ENCODE measurements at places on chromosomes 5 and 9.
A peak's percentile ranks its signal among the peaks of the same experiment; 100 is the strongest.

DNA sequence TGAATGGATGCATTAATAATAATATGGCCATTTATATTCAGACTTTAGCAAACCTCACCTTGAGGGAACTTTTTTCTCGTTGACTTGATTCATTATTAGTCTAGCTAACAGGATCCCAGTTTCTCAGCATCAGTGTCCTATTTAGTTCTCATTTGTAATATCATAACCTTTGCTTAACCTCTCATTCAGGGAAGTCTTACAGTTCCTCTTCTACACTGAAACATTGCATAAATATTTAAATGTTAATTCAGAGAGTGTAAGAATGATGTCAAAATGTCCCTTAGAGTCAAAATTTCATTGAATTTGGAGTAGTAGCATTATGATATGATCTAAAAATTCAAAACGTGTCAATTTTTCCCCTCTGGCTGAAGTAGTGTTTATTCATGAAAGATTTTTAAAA, 650.1 kb downstream of the EFNA5 start:
- no peak for DNase-seq

DNA sequence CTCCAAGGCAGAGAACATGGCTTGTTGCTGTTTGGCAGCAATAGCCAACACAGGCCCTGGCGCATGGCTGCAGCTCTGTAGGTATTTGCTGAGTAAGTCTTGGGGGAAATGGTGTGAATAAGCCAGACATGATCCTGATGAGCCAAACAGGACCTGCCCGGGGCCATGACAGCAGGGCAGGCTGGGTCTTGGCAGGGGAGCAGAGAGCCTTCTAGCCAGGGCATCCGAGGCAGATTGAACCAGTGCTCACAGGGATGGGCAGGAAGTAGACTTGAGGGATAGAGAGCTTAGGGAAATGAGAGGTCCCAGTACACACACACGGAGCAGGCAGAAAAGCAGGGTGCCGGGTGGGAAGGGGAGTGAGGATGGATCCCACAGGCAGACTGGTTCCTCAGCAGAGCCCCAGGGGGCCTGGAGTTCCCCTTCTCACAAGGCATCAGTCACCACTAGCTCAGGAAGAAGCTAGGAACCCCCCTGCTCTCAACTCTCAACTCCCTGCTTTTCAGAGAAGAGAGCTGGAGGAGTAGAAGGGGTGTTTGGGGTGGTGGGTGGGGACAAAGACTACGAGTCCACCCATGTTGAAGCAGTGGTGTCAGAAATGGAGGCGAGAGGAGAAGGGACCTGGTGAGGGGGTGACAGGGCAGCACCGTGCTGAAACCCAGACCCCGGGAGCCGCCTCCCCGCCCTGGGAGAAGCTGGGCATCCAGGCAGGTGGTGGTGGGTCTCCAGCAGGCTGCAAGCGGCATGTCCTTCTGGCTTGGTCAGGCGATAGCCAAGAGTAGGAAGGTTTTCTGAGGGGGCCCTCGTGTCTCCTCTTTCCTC, 111.1 kb downstream of the RGS3 start:
- DNase-seq: no peak

- no peak for DNase-seq
These were observed 72.0 kb downstream of the CCNH start for GRCh38 chr5:87340716-87341115.

GRCh38 chr5:83145241-83145640, 67.9 kb downstream of the XRCC4 start:
- no peak for DNase-seq

- DNase-seq: no peak
These were observed 222.3 kb downstream of the YTHDC2 start for GRCh38 chr5:113735751-113736150.

- DNase-seq: no peak
These were observed 126.7 kb downstream of the GRIA1 start for GRCh38 chr5:153617190-153617589.

GRCh38 chr9:119375892-119376291, 6.7 kb upstream of the BRINP1 start:
- no peak for DNase-seq

GRCh38 chr5:34868791-34869190, 29.8 kb downstream of the TTC23L start:
- DNase-seq: no peak

DNA sequence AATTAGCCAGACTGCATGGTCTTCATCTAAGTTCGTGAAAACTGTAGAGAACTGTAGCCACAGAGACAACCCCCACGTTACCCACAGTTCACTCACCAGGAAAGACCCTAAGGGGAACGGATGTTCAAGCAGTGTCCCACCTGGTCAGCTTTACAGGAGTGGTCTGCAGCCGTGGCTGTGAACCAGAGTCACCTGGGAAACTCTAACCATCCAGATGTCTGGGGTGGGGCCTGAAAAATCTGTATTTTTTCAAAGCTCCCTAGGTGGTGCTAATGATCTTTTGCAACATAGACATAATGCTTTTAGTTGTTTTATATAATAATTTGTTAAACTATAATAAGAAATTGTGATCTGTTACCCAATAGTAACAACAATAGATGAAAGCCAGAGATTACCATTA, 47.7 kb upstream of the ANGPTL2 start:
- DNase-seq: peak; percentile 22

GRCh38 chr9:114619191-114619761, 8.2 kb downstream of the TMEM268 start:
- no peak for DNase-seq

DNA sequence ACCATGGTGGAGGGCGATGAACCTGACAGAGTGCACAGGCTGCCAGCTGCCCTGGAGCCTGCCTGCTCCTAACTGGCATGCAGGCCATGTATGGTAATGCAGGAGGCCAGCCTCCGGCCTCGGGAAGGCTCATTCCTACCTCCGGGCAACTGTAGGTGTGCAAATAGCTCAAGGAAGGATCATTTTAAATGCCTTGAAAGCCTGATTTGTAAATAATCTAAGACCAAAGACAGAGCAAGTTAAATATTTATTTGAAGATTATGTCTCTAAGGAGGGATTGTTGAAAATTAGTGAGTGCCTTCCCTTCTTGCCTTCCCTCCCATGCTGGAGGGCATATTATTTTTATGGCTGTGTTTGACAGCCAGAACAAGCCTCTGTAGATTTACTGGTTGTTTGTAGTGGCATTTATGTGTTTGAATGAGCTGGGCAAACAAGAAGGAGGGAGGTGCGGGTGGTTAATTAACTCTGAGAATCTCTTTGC, 285.7 kb upstream of the TUT7 start:
- DNase-seq: no peak

DNA sequence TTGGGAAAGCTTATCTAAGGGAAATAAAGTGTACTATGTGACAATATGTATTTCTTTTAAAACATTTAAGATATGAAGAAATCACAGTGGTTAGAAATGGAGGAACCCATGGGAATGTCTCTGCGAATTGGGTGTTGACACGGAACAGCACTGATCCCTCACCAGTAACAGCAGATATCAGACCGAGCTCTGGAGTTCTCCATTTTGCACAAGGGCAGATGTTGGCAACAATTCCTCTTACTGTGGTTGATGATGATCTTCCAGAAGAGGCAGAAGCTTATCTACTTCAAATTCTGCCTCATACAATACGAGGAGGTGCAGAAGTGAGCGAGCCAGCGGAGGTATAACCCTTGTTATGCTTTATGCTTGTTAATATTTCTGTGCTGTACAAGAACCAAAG, 69.9 kb downstream of the ADGRV1 start:
- no peak for DNase-seq
